ENCODE measurements at places on chromosomes 13 and 19.

- no peak for DNase-seq
Observed at GRCh38 chr13:104553186-104553585, 1487.0 kb upstream of the SLC10A2 start.

GRCh38 chr13:97658556-97658955 lies 224.6 kb downstream of the RAP2A start:
- DNase-seq, result no peak

DNA sequence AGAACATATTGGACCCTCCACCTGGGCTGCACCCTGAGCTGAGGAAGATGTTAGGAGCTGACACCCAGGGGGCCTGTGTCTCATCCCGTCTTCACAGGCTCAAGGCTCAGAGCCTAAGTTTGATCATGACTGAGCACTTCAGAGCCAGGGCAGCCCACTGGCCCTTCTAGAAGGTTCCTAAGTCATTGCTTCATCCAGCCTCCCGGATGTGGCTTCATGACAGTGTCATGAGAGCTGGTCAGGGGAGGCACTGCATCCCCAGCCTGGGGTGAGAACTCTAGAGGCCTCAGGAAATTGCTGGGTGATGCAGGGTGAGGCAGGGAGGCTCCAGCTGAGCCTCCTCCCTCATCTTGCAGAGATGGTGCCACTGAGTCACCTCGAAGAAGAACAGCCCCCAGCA lies 24.9 kb upstream of the PIK3R2 start:
- no peak for DNase-seq

- no peak for DNase-seq
Observed at GRCh38 chr19:49058562-49058961, 1.0 kb upstream of the CGB7 start.

- DNase-seq, result no peak
Observed at GRCh38 chr13:91813253-91813652, 414.8 kb downstream of the GPC5 start.

DNA sequence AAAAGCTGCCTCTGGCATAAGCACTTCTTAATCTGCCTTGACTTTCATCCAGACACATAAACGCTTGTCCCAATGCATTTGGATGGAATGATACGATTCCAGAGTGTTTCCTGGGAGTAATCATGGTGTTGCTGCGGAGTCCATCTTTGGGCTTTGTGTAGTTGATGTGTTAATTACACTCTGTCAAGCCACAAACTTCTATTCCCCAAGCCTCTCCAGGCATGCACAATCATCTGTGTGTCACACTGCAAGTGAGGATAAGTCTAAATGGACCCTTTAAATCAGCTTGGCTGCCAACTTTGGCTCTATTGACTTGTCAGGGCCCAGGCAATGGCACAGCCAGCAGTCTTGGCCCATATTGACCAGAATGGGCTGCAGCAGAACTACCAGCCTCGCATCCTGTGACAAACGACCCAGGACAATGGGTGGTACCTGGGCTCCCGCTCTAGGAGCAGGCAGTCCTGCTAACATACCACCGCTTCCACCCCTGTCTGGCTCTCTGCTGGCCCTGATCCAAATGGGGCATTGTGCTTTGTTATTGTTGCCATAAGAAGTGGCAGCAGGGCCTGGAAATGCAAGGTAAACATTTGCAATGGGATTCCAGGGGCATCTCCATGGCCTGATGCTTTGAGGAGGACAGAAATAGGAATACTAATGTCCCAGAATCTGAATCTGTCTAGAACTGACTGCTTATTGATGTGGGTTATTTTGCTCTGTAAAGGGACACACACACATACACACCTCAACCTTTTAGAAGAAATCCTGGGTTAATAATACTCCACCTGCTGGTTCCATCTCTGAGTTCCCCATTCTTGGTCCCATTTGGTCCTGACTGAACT lies 127.2 kb downstream of the DNAJC15 start:
- DNase-seq, result no peak

DNA sequence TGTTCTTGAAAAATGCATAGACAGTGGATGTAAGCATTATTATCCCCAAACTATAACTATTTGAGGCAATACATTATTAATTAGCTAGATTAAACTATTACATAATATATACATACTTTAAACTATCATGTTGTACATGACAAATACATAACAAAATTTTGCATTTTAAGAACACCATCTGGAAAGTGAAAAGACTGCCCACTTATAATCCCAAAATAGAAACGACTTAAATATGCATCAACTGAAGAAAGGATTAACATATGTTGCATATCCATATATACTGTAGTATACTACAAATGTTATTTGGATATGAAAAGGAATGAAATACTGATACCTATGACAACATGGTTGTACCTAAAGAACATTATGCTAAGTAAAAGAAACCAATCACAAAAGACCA lies 700.8 kb upstream of the SPRY2 start:
- no peak for DNase-seq

DNA sequence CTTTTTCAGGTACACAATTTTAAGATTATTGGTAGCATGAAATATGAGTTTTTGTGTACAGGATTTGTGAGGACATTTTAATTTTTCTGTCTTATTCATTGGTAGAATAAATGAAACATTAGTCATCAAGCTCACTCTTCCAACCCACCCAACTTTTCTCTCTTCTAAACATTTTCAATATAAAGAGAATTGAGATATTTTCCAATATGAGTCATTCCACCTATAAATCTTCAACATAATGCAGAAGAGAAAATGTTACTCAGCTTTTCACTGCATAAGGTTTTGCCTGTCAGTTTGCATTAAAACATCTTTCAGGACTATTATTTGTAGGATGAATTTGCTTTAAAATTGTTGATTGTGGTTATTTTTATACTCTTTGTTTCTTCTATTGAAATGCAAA lies 330.7 kb downstream of the PCDH20 start:
- DNase-seq, result no peak

GRCh38 chr13:51978796-51979556 lies 32.3 kb downstream of the ATP7B start:
- DNase-seq, result no peak

GRCh38 chr19:9435279-9436268 lies at the start of gene ZNF266:
TSS of gene ZNF266 (minus strand) at chr19:9435573. CDS start at chr19:9420089, 15,484 bp downstream.
- DNase-seq, result peak; percentile 94

- DNase-seq, result no peak
Observed at GRCh38 chr19:49881186-49881585, 3.7 kb downstream of the TBC1D17 start.

GRCh38 chr13:93769607-93770006 lies 543.0 kb downstream of the GPC6 start:
- DNase-seq, result no peak

- no peak for DNase-seq
Observed at GRCh38 chr13:51067210-51067701, 43.8 kb downstream of the C13orf42 start.

- DNase-seq, result no peak
Observed at GRCh38 chr13:113737803-113738202, 21.2 kb upstream of the TMEM255B start.

GRCh38 chr13:45320876-45321629 lies 19.9 kb downstream of the TPT1 start:
- no peak for DNase-seq

DNA sequence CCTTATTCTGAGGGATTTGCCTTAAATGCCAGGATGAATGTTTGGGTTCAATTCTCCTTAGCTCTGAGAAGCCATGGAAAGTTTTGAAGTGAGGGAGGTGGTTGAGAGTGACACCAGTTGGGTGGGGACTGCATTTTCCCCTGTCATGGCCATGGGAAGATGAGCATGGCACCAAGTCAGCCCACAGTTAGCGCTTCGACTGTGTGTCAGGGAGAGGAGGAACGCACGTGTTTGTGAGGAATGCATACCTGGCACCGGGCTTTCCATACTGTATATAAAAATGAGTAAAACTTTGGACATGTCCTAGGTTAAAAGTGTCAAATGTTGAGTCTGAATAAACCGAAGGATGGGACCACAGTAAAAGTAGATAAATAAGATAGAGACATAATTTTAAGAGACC lies 187.5 kb upstream of the KL start:
- no peak for DNase-seq
